ENCODE measurements at places on chromosomes 11 and 22.

DNA sequence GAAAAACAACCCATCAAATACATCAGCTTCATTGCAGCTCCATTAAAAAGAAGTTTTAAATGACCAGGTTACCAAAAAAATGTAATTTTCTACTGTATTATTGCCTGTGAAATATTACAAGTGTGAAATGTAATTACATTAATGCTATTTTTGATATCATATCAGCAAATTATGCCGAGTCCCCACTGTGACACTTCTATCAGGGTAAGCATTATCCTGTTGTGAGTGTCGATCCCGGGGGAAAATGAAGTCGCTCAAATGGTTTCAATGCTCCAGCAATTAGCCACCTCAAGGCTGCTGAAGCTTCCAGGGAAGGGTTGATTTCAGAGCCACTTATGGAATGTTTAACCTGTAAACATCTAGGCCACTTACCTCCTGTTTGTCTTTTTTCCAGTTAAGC lies 70.4 kb downstream of the RCN1 start:
- no peak for DNase-seq

GRCh38 chr22:38298312-38299005 lies 18.8 kb downstream of the CSNK1E start:
- DNase-seq = peak; percentile 42

GRCh38 chr22:22753526-22754267 lies 109.3 kb downstream of the GGTLC2 start:
- peak; percentile 78 for DNase-seq

GRCh38 chr22:43434928-43435311 lies 23.1 kb downstream of the MPPED1 start:
- no peak for DNase-seq

GRCh38 chr11:105144887-105145286 lies 5.3 kb upstream of the CARD18 start:
- DNase-seq = no peak

- DNase-seq = peak; percentile 82
Observed at GRCh38 chr11:45105233-45105983, 41.0 kb upstream of the PRDM11 start.

DNA sequence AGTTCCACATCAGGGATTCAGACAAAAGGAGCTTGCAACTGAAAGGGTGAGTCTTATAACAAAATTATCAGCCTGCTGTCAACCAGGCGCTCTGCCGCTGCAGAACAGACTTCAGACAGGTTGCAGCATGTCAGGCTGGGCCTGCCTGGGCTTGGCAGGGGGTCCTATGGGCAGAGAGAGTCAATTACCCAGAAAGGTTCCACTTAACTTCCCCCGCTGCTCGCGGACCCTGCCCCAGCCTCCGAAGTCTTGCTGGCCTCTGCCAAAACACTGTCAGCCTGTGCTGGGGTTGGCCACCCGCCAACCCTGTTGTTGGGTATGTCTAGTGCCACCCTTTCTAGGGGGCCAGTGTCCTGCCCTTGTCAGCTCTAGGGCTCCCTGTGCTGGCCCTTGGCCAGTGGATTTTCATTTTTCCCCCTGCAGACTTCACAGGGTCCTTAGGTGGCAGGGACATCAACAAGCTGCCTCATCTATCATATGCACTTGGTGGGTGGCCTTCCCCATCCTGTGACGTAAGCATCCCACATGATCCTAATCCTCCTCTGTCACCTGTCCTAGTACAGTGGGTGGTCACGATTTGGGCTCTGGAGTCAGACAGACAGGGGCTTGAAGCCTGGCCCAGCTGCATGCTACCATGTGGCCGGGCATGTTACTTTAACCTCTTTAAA lies 166.5 kb upstream of the CADM1 start:
- no peak for DNase-seq
